AG10803 (cell line): ENCODE measurements at places on chromosomes 2 and 18.

DNA sequence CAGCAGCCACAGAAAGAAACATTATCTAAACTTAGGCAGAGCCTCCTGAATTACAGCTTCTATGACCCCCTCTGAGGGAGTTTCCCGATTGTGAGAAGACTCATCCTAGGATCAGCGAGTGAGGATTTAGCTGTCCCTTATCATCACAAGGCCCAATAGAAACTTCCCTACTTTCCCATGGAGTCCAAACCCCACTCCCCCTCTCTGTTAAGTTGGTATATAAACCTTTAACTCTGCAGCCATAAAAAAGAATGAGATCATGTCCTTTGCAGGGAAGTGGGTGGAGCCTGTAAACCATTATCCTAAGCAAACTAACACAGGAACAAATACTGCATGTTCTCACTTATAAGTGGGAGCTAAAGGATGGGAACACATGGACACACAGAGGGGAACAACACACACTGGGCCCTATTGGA is 78.8 kb downstream of the MYL12B start:
- no peak for DNase-seq

DNA sequence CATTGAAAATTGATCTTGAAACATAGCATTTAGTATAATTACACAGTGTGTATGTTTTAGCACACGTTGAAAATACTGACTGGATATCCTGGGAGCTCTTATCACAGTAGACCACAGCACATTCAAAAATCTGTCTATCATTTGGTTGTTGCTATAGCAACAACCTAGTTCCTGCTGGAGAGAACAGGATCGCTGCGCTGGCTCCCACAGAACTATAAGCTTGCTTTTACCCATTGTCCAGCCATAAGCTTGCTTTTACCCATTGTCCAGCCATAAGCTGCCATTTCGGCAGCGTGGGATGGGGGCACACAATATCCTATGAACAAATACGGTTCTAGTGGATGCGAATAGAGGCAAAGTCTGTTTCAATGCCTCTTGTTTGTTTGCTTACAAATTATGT is 70.4 kb upstream of the ST6GAL2 start:
- DNase-seq = no peak

- DNase-seq = peak; percentile 94
Observed at GRCh38 chr2:9347411-9347881, 75.9 kb downstream of the ITGB1BP1 start.

- no peak for DNase-seq
Observed at GRCh38 chr2:27729198-27729597, 42.3 kb upstream of the MRPL33 start.

- DNase-seq = no peak
Observed at GRCh38 chr18:3479978-3480509, 30.1 kb downstream of the TGIF1 start.

DNA sequence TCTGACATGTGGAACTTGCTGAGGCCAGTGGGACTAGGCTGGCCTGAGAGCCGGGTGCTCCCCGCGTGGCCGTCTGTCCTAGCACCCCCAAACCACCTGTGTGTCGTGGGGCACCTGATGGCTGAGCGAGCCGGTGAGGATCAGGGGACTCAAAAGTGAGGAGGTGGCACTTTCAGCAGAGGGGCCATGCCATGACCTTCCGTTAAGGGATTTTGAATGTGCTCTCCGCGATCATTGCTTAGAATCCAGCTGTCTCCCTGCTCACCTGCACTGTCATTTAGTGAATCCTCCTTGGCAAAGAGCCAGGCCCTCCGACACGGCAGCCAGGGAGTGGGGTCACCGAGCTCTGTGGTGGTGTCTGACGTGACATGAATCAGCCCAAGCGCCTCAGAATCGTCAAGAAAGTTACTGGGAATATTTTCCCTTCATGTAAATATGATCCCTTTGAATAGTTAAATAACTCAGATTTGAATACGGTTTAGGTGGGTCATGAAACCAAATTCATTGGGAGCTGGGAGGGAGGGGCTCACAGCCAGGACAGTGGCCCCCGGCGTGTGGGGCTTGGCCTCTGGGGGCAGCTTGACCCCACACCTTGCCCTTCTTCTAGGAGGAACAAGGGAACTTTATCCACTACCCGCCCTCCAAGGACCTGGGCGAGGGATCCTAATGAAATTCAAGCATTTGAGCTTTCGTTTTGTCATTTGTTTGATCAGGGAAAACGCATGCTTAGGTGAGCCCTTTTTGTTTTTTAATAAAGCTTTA is 9.5 kb downstream of the NFATC1 start:
- DNase-seq = no peak

- peak; percentile 65 for DNase-seq
Observed at GRCh38 chr2:36277146-36277808, 78.3 kb upstream of the CRIM1 start.

DNA sequence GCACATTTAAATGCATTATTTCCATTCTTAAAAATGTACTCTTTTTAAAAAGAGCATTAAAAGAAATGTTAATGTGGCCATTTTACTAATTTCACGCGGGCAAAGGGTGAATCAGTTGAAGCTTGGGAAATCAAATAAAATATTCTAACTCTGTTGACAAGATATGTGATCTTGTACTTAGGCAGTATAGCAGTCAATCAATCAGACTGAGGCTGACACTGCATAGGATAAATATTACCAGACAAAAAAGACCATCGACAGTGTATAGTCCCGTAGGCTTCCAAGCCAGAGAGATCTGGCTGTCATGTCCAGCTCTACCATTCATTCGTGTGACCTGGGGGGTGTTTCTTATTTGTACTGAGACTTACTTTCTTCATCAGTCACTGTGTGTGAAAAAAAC is 39.8 kb upstream of the CCDC68 start:
- no peak for DNase-seq
